Activated CD4-positive, alpha-beta memory T cell treated with anti-CD3 and anti-CD28 coated beads for 36 hours (primary cell): ENCODE measurements at places on chromosomes 7 and 10.

DNA sequence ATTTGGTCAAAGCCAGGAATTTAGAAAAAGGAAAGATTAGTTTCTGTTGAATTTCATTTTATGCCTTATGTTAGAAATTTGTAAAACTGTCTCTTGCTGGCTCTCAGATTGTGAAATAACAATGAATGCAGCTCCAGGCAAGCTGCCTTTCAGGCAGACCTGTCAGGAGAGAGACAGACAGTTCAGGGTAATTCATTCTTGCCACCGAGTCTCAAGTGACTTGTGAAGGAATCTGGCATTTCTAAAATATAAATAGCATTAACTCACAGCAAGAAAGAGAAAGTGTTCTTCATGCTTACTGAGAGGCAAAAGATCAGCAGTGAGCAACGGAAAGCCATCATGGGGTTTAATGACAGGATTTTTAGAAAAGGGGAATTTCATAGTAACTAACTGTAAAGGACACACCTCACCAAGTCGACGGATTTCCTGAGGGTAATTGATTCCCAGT lies 442.3 kb upstream of the AKR1E2 start:
- DNase-seq, result no peak

GRCh38 chr10:103517234-103518085 lies 24.0 kb downstream of the NEURL1 start:
- no peak for DNase-seq

DNA sequence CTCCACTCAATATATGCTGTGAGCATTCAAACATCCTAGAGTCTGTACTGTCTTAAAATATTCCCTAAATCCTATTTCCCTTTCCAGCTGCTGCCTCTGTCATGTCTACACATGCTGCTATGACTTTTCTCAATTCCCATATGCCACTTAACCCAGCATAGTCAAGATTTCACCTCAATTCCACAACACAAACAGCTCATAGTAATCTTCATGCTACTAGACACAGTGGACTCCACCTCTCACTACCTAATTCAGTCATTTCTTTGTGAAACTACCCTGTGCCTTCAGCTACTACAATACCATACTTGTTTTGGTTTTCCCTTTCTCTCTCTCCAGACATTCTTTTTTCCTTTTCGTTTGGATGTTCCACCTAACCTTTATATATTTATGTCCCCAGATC lies 45.5 kb downstream of the GSAP start:
- DNase-seq, result no peak

GRCh38 chr7:132501956-132502355 lies 74.3 kb downstream of the PLXNA4 start:
- no peak for DNase-seq

DNA sequence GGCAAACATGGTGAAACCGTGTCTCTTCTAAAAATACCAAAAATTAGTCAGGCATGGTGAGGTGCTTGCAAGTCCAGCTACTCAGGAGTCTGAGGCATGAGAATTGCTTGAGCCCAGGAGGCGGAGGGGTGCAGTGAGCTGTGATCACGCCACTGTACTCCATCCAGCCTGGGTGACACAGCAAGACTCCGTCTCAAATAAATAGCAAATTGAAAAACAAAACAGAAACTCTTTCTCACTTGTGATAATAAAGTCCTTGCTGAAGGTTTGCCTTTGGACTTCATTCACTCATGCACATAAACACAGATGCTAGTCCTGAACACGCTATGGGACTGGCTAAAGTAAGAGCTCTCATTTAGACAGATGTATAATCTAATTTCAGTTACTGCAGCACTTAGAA lies 37.6 kb downstream of the ANK3 start:
- no peak for DNase-seq

- no peak for DNase-seq
These were observed 138.4 kb upstream of the NFE2L3 start for GRCh38 chr7:26013551-26014083.

DNA sequence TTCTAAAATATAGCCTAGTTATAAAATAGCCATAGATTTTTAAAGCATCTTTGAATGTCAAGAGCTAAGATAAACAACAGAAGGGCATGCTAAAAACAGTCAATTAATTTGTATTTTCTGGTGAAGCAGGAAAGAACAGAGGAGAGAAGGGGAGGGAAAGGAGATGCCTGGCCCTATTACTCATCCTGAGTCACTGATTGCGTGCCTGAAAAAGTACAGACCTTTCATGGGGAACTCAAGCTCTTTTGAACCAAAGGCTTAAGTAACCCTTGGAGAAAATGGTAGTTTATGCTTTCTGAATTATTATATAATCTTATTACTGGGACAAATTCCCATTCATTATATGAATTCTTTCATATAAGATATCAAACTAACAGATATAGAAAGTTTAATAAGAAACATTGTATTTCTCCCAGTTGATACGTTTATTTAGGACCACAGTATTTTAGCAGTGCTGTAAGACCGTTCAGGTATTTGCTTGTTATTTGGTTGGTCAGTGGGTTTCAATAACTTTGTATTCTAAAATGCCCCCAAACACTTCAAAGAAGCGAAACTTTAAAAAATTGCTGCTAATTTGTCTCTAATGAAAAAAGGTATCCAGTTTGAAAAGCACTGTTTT lies 151.3 kb downstream of the HGF start:
- no peak for DNase-seq

DNA sequence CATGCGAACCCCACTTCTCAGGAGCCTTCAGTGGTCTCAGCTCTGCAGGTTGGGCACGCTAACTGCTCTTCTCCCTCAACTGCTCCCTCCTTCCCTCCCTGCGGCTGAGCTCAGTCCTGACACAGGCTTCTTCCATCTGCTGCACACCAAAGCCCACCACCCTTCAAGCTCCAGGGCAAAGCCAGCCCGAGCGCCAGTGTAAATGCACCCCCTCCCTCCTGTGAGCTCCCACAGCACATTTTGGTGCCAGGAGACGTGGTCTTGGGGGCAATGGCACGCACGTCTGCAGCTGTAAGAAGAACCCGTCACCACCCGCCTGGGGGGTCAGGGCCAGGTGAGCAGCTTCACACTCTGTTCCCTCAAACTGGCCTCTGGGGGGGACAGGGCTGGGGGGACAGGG lies 15.9 kb downstream of the VIPR2 start:
- no peak for DNase-seq

DNA sequence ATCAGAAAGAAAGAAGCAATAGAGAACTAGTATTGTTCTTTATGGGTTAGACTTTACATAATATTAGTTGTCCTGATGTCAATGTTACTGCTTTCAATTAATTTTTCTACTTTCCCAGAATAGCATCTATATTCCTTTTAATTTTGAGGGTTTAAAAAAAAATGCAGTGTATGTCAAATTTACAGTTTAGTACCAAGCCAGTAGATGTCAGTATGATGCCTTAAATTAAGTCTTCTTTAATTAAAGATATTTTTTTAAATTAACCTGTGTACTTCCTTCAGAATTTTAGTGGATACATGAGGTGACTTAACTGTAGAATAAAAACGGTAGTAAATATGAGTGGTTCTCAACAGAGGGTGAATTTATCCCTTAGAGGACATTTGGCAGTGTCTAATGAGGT lies 35.2 kb upstream of the STOX1 start:
- DNase-seq, result no peak

DNA sequence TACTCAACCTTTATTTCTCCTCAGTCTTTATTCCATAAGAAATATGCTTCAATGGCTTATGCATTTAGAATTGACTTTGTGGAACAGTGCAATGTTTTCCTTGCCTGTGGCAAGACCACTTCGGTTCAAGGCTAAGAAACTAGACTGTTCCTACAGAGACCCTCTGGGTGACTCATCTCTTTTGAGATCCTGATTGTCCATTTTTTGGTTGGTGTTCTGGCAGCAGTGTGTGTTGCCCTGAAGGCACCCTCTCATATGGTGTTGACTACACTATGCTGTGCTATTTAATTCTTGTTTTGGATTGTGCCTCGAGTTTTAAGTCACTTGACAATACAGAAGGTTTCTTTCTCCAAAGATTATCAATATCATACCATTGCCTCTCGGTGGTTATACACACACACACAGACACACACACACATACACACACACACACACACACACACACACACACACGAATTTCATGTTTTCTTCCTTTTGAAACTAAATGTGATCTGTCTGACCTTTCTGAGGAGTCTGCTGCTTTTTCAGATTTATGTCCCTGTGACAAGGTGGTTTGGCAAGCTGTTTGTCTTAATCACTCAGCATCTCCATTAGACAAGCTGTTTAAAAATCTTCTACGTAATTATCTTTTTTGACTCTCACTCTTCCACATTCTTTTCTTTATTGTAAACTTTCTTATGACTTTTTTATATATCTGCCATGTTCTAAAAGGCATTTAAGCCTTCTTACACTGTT lies 187.2 kb downstream of the VTI1A start:
- no peak for DNase-seq
